ENCODE measurements at places on chromosomes 6 and 20.

- no peak for DNase-seq
These were observed 147.2 kb upstream of the GGTLC1 start for GRCh38 chr20:24135781-24136180.

GRCh38 chr6:112204350-112204706 lies 50.0 kb downstream of the LAMA4 start:
- DNase-seq: no peak

DNA sequence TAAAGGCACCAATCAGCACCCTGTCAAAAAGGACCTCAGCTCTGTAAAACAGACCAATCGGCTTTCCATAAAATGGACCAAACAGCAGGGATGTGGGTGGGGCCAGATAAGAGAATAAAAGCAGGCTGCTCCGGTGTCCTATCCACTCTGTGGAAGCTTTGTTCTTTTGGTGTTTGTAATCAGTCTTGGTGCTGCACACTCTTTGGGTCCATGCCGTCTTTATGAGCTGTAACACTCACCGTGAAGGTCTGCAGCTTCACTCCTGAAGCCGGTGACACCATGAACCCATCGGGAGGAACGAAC lies 7.3 kb upstream of the PXDC1 start:
- no peak for DNase-seq

- no peak for DNase-seq
These were observed 235.1 kb downstream of the ZFAND3 start for GRCh38 chr6:38054527-38055202.

DNA sequence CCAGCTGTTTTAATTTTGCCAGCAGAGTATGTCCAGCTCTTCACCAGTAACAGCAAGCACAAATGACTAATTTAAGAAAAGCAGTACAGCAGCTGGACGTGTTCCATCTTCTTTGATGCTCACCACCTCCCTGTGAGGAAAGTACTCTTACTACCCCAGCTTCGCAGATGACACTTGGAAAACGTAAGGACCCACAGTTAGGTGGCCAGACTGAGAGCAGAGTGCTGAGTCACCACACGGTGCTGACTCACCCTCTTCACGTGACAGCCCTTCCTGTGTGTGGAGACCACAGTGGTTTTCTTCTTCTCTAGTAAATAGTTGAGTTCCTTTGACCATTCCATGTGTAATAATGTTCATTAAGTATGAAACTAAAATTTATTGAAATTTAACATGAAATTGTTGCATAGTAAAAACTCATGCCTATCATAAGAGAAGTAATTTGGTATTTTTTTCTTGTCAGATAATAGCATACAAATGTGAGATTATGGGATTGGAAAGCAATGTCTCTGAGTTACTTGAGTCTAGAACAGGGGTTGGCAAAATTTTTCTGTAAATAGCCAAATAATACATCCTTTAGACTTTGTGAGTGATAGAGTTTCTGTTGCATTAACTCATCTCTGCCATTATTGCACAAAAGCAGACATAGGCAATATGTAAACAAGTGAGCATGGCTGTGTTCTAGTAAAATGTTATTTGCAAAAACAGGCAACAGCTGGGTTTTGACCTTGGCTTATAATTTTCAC lies 76.6 kb downstream of the SLX4IP start:
- DNase-seq: peak; percentile 41

DNA sequence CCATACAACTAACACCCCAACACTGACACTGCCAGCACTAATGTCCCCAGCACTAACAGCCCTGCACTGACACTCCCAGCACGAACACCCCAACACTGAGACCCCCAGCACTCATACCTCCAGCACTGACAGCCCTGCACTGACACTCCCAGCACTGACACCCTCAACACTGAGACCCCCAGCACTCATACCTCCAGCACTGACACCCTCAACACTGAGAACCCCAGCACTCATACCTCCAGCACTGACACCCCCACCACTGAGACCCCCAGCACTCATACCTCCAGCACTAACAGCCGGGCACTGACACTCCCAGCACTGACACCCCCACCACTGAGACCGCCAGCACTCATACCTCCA lies 57.2 kb downstream of the ERMARD start:
- no peak for DNase-seq

- DNase-seq: no peak
These were observed 128.2 kb downstream of the BANF2 start for GRCh38 chr20:17827759-17828559.

- DNase-seq: no peak
These were observed 161.2 kb downstream of the EYA2 start for GRCh38 chr20:47055699-47056369.

GRCh38 chr20:48689388-48689787 lies 138.4 kb downstream of the PREX1 start:
- DNase-seq: no peak

GRCh38 chr6:20060252-20060651 lies 152.0 kb downstream of the MBOAT1 start:
- no peak for DNase-seq

- DNase-seq: no peak
These were observed 42.1 kb downstream of the CTCFL start for GRCh38 chr20:57482796-57483195.

DNA sequence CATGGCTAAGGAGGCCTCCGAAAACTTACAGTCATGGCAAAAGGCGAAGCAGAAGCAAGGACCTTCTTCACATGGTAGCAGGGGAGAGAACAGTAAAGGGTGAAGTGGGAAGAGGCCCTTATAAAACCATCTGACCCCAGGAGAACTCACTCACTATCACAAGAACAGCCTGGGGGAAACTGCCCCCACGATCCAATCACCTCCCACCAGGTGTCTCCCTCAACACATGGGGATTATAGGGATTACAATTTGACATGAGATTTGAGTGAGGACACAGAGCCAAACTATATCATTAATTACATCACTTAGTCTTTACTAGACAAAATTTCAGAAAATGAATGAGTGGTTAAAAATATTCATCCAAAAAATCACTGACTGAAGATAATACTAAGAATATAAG lies 453.6 kb downstream of the COL12A1 start:
- no peak for DNase-seq

- no peak for DNase-seq
These were observed 99.9 kb downstream of the TCP11 start for GRCh38 chr6:35041086-35041861.

DNA sequence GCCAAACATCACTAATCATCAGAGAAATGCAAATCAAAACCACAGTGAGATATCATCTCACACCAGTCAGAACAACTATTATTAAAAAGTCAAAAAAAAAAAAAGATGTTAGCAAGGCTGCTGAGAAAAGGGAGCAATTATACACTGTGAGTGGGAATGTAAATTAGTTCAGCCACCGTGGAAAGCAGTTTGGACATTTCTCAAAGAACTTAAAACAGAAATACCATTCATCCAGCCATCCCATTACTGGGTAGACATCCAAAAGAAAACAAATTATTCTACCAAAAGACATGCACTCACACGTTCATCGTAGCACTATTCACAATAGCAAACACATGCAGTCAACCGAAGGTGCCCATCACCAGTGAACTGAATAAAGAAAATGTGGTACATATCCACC lies 213.9 kb downstream of the TTLL2 start:
- DNase-seq: no peak

DNA sequence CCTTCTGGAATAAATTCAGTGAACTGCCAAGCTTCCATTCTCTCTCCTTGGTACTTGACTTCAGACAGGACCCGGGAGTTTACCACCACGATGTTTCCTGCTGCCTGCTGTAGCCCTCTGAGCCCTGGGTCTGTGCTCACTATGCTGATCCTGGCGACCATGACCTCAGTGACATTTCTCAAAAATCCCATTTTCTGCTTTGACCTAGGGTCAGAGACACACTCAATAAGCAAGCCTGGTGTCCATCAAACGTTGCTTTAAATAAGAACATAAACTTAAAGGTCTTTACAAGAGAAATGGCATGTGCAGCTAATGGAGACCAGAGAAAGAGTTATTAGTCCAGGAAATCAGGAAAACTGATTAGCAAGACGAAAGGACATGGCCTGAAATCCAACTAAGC lies 509.7 kb upstream of the SULF2 start:
- no peak for DNase-seq

- no peak for DNase-seq
These were observed 3.0 kb upstream of the MBOAT1 start for GRCh38 chr6:20215310-20215709.

DNA sequence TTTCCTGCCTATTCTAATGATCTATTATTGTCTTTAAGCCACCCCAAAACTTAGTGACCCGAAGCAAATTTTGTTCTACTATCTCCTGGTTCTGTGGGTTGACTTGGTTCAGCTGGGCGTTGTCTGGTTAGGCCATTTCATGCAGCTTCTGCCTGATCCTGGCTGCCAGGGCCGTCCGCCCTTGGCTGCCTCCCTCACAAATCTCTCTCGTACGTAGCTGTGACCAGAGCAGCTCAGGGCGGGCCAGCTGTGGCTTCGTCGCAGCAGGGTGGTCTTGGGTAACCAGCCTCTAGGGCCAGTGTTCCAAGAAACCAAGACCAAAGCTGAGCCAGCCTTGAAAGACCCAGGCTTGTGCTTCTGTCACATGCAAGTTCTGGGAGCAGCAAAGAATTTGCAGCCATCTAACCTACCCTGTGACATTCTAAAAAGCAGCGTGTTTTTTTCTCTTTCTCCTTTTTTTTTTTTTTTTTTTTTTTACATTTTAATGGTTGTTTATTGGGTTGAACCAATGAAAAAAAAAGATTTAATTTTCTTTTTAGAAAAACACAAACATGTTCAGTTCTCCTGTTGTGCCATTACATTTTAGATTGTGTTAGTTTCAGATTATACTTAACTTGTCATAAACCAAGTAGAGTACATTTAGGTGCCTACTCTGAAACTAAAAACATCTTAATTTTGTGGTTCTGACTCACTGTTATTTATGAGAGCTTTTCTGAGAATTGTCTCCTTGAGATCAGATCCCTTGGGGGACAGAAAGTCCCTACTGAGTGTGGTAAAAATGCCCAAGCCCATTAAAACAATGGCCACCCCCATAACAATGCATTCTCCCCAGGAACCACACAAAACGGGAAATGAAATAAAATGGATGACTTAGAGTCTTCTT lies 83.9 kb downstream of the ZDHHC14 start:
- DNase-seq: no peak

- no peak for DNase-seq
These were observed 236.0 kb downstream of the ADGRG6 start for GRCh38 chr6:142537612-142538478.

GRCh38 chr6:19945843-19946358 lies 108.7 kb downstream of the ID4 start:
- DNase-seq: no peak

GRCh38 chr20:62771396-62772102 lies 24.7 kb upstream of the MRGBP start:
- no peak for DNase-seq

- no peak for DNase-seq
These were observed 30.6 kb downstream of the PTCHD4 start for GRCh38 chr6:48080227-48081009.

- DNase-seq: no peak
These were observed 222.6 kb upstream of the MARCKS start for GRCh38 chr6:113634352-113635163.

DNA sequence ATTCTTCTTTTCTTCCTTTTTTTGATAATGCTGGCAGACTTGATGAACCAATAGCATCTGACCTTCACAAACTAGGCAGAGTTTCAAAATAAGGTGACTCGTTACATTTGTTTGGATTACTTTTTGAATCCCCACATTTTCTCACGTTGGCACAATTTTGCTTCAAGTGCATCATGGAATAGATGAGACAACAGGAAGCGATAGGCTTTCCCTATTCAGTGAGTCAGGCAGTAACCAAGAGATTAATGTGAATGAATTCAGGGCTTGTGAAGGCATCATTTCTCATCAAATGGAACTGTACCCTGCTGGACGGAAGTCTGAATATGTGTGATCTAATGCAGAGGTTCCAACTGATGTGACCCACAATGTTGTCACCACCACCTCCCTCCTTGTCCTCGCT lies 10.7 kb downstream of the RFPL4B start:
- DNase-seq: no peak

DNA sequence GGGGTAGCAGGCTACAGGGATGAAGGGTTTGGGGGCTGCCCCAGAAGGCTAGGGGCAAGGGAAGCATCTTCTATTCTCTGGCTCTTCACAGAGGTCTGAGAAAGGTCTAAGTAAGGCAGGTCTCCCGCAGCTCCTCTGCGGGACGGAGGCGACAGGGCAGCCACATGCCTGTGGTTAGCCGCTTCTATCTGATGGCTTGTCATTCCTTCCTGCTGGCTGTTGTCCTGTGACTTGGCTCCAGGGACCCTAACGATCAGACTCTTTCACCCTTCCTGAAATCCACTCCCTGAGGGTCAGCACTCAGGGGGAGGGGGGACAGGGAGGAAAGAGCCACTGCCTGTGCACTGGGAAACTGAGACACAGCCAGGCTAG lies 673 bp downstream of the CST7 start:
- no peak for DNase-seq

- no peak for DNase-seq
These were observed 55.3 kb upstream of the POPDC3 start for GRCh38 chr6:105235155-105235554.

GRCh38 chr20:4736875-4737274 lies 15.2 kb downstream of the PRND start:
- DNase-seq: no peak
